ENCODE measurements at places on chromosomes 3 and 15.

GRCh38 chr3:32460031-32460749 lies 42.5 kb downstream of the CMTM6 start:
- peak; percentile 41 for DNase-seq

DNA sequence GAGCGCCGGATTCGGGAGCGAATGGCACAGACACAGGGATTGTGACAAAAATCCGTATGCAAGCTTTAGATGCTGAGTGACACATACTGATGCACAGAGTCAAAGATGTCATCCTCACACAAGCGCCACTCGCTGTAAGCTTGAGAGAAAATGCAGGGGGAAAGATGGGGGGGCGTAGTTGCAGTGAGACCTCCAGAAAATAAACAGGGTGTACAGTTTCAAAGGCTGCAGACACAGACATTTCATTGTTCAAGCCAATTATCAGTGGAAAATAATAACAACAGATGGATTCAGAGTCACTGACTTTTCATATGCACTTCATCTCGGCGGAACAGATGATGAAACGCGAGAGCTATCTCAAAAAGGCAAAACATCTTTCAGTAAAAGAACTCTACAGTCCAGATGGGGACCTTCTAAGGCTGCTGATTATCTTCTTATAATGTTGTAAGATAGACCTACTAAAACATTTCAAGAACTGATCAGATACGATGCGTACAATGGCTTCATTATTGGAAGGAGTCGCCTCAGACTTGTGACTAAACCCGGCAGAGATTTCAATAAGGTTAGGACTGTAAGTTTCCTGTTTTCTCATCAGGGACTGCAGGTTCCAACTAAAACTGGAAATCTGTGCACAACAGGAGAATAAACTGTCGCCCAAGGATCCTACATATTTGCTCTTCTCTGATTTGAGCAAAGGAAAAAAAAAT lies 275.4 kb downstream of the FOXP1 start:
- DNase-seq: no peak

DNA sequence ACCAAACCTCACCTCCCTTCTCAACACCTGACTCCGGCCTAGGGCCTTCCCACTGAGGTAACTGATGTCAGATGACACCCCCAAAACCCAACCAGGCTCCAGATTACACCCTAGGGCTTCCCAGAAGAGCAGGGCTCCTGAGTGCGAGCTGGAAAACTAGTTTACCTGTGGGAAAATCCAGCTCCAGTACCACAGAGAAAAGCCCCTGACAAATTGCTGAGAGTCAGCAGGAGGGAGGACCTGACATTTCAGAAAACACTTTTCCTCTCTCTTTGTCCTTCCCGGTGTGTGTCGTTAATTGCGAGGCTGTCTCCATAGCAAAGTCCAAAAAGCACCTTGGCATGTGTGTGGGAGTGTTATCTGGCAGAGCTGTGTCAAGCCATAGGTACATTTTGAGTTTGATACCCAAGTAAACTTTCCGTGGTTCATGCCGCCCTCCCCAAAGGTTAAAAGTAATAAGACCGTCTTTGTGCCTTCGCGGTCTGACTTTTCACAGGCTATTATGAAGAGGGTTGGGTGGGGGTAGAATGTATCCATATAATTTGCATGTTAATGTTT lies 79.8 kb upstream of the FNDC3B start:
- no peak for DNase-seq

DNA sequence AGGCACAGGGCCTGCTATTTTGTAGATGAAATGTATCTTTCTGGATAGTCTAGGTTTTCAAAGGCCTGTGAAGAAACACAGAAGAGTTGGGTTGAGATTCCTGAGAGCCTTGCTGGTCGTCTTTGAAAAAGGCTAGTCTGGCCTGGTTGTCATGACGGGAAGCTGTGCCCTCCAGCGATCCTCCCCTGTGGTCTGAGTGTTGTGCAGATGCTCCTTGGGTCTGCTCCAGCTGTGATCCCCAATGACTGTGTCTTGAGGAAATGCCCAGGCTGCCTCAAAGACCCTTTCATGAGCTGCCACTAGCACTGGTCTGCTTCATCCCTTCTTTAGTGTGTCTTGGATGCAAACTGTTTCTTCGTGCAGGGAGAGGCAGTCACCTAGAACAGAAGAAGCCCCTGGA lies 111.0 kb upstream of the SYNPR start:
- no peak for DNase-seq

DNA sequence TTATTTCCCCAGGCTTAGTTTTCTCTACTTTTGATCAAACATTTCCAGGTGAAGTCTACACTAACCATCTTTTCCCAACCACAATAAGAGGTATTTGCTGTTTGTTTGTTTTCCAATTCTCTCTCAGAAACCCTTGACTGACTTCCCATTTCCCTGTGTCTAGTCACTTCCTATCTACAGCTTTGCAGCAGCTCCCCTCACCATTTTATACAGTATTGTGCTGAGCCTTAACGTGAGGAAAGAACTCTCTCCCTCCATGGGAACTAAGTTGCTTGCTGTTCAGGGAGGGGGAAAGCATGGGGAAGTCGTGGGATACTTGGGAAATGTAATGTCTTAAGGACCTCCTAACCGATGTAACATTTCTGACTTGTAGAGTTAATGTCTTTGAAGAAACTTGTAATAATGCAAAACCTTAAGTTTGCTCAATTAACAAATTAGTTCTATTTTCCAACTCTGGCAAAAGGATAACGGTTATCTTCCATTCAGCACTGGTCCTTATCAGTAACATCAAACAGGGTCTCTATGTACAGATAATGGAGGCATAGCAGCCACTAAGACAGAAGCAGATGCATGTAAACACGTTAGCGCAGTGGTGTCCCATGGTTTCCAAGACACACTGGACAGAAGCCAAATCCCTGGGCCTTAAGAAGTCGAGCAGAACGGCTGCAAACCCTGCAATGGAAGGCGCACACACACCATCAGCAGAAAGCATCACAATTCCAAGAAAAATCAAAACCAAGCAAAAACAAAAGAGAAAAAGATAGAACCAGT lies 39.7 kb downstream of the NPTN start:
- no peak for DNase-seq

DNA sequence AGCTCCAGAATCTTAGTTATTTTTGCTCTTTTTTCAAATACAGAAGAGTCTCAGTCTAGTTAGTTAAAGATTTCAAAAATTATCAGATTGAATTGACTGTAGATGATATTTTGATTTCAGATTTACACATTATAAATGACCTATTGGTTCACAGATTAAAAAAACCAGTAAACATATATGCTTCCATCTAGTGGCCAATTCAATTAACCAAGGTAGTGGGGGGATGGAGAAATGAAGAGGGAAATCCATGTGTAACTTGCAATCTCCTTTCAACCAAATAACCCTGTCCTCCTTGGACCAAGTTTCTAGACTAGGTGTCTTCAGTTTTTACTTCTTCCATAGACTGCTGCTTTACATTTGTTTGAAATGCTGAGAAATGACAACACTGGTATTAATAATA lies 789.8 kb downstream of the ROBO1 start:
- no peak for DNase-seq

- no peak for DNase-seq
These were observed 27.4 kb upstream of the DNAAF4 start for GRCh38 chr15:55535436-55535835.

Data from activated CD4-positive, alpha-beta T cell treated with anti-CD3 and anti-CD28 coated beads, Interleukin-2, amount 50 U/mL, for 4 hours (primary cell).